Renal cortex interstitium (tissue), 15 donors: ENCODE measurements at places on chromosomes 6 and 20. TPM values are rescaled to one million over a fixed set of nuclear protein-coding genes. Genes with fewer than 3 reads are reported as not detected.

DNA sequence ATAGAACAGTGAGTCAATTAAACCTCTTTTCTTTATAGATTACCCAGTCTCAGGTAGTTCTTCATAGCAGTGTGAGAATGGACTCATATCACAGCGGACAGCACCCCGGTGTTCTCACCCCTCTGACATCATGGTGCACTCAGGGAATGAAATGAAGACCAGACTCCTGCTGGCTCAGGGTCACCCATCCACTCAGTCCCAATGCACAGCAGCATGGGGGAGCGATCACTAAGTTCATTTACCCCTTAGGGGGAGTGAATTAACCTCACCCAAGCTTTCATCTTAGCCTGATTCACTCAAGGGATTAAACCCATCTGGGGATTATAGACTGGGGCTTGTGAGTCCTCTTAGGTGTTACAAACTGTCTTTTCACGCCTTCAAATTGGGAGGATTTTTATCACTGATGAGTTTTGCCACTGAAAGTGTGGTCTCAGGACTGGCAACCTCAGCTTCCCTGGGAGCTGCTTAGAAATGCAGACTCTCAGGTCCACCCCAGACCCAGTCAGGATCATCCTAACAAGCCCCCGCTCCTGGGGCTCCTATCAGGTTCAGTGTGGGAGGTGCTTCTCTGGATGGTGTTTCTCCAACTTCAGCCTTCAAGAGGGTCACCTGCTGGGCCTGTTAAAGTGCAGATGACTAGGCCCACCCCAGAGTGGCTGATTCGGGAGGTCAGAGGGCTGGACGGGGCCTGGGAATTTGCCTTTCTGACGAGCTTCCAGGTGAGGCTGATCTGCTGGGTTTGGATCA lies 44.3 kb upstream of the FRMD1 start:
- no peak for DNase-seq

GRCh38 chr6:151747896-151748295 lies 59.6 kb upstream of the ESR1 start:
- no peak for DNase-seq

- no peak for DNase-seq
Observed at GRCh38 chr20:35907017-35907701, 47.1 kb downstream of the SCAND1 start.

DNA sequence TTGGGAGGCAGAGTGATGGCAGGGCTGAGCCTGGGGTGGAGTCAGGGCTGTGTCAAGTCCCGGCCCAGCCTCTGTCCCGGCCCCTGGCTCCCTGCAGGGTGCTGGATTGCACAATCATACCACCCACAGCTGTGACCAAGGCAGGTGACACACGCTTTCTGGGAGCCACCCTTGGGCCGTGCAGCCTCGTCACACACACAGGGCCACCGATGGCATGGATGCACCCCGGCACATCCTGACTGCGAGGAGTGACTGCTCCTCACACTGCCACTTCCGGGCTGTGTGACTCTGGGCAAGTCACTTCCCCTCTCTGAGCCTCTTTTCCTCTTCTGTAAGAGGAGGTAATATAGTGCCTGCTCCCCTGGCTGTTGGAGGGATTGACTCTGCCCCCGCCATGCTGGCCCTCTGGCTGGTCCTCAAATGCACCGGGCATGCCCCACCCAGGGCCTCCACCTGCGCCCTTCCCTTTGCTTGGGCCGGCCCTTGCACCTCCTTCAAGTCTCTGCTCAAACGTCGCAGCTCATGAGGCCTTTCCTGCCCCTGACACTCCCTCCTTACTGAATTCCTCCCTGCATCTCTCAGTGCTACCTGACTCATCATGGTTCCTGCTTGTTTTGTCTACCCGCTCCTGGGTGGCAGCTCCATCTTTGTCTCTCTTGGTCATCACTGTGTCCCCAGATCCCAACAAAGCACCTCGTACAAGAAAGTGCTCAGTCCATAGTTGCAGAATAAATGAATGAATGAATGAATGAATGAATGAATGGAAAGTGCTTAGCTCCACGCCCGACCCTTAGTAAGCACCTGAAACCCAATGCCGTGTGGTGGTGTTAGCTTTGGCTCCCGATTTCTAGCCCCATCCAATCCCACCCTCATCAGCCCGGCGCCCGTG lies 93.5 kb downstream of the CEBPB start:
- DNase-seq: no peak

- no peak for DNase-seq
Observed at GRCh38 chr6:91098006-91098405, 511.1 kb upstream of the MAP3K7 start.

TMEM200A gene
- 24.3 TPM for polyA plus RNA-seq

GTF2H4 gene
- 48.3 TPM for polyA plus RNA-seq
